Right atrium auricular region (tissue), 2 donors: ENCODE measurements at places on chromosomes 12 and 14. TPM values are rescaled to one million over a fixed set of nuclear protein-coding genes. Genes with fewer than 3 reads are reported as not detected.

DNA sequence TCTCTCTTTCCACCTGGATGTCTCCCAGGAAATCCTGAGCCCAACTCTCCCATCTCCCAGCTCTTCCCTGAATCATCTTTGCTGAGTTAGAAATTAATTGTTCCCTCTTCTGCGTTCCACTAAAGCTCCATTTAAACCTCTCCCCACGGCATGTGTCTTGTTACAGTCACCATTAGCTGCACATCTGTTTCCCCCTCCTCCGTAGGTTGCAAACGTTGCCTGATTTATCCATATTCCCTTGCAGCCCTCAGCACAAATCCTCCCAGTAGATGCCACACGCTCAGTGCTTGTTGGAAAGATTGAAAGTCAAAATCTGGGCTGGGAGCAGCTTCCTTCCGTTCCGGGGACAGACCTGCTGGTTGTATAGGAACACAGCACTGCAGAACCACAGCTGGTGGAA is 90.4 kb downstream of the SLC24A4 start:
- H3K4me3 ChIP-seq: no peak overlapping the region
- no peak for DNase-seq
- H3K36me3 ChIP-seq: no peaks in the 10 kb centered on the region
- no peaks in the 10 kb centered on the region for H3K27me3 ChIP-seq
- H3K4me1 ChIP-seq: peaks cover 8% of the 10 kb centered on the region
- H3K27ac ChIP-seq: no peak overlapping the region

GRCh38 chr12:95443459-95443858 is 30.5 kb upstream of the METAP2 start:
- no peaks in the 10 kb centered on the region for H3K36me3 ChIP-seq
- DNase-seq: no peak
- no peak overlapping the region for H3K4me3 ChIP-seq

GRCh38 chr14:39582028-39582654 is 149.9 kb upstream of the FBXO33 start:
- no peak for DNase-seq
- no peak overlapping the region for H3K4me3 ChIP-seq
- no peaks in the 10 kb centered on the region for H3K36me3 ChIP-seq
- H3K4me1 ChIP-seq: no peaks in the 10 kb centered on the region
- H3K27me3 ChIP-seq: no peaks in the 10 kb centered on the region

- H3K4me1 ChIP-seq: peaks cover 16% of the 10 kb centered on the region
- no peak overlapping the region for H3K4me3 ChIP-seq
- DNase-seq: no peak
- H3K27ac ChIP-seq: no peak overlapping the region
Observed at GRCh38 chr12:50398931-50399330, 1.8 kb upstream of the LARP4 start.

- H3K27me3 ChIP-seq: no peaks in the 10 kb centered on the region
- DNase-seq: peak; percentile 73
- H3K4me3 ChIP-seq: no peak overlapping the region
- no peaks in the 10 kb centered on the region for H3K36me3 ChIP-seq
Observed at GRCh38 chr14:32457213-32457920, 128.3 kb downstream of the AKAP6 start.

DNA sequence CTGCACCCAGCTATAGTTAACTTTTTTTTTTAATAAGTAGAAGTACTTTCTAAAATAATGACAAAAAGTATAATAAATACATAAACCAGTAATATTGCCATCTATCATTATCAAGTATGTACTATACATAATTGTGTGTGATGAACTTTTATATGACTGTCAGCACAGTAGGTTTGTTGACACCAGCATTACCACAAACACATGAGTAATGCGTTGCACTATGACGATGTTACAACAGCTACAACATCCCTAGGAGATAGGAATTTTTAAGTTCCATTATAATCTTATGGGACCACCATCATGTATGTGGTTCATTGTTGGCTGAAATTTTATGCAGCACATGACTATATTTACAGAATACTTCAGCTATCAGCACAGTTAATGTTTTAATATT is 62.9 kb upstream of the VSX2 start:
- DNase-seq: no peak
- no peaks in the 10 kb centered on the region for H3K27me3 ChIP-seq
- no peaks in the 10 kb centered on the region for H3K4me1 ChIP-seq
- H3K27ac ChIP-seq: no peak overlapping the region
- no peaks in the 10 kb centered on the region for H3K36me3 ChIP-seq

DNA sequence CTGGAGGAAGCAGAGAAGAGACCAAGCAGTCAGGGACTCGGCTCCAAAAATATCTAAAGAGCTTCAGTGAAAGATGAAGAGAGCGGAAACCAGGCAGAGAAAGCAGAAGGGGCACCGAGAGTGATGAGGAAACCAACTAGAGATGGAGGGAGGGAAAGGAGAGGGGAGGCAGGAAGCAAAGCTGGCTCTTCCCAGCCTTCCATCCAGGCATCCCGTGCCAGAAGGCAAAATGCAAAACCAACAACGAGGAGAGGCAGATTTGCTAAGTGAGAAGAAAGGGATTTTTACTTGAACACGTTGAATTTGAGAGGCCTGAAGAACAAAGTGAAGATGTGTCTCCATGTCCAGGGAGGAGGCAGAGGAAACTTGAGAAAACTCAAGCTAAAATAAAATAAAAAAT is 90.1 kb downstream of the NUAK1 start:
- DNase-seq: no peak
- H3K4me3 ChIP-seq: no peak overlapping the region
- H3K36me3 ChIP-seq: no peaks in the 10 kb centered on the region
- H3K27ac ChIP-seq: no peak overlapping the region
- no peaks in the 10 kb centered on the region for H3K27me3 ChIP-seq
- H3K4me1 ChIP-seq: peaks cover 3% of the 10 kb centered on the region

DNA sequence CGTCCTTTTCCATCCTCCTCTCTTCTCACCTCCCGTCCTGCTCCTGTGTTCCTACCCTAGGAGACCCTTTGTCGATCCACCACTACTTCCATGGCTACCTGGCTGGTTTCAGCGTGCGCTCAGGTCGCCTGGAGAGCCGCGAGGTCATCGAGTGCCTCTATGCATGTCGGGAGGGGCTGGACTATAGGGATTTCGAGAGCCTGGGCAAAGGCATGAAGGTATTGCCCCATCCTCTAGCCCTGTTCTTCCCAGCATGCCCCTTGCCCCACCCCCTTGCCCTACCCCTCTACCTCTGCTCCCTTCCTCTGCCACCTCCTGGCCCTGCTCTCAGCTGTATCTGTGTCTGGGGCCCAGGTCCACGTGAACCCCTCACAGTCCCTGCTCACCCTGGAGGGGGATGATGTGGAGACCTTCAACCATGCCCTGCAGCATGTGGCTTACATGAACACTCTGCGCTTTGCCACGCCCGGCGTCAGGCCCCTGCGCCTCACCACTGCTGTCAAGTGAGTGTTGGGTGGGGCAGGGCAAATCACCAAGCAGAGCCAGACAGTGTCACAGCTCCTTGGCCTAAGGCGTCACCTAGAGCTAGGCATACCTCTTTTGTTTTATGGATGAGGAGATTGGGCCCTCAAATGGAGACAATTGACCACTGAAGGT is 12.8 kb downstream of the CLSTN3 start:
- no peaks in the 10 kb centered on the region for H3K4me1 ChIP-seq
- no peaks in the 10 kb centered on the region for H3K27me3 ChIP-seq
- H3K36me3 ChIP-seq: no peaks in the 10 kb centered on the region
- no peak overlapping the region for H3K4me3 ChIP-seq
- H3K27ac ChIP-seq: no peak overlapping the region

- no peaks in the 10 kb centered on the region for H3K36me3 ChIP-seq
- H3K27me3 ChIP-seq: no peaks in the 10 kb centered on the region
- DNase-seq: no peak
- peaks cover 9% of the 10 kb centered on the region for H3K4me1 ChIP-seq
- peak overlapping the region; percentile 86 for H3K4me3 ChIP-seq
Observed at GRCh38 chr12:70367258-70368141, 1.4 kb downstream of the KCNMB4 start.

DNA sequence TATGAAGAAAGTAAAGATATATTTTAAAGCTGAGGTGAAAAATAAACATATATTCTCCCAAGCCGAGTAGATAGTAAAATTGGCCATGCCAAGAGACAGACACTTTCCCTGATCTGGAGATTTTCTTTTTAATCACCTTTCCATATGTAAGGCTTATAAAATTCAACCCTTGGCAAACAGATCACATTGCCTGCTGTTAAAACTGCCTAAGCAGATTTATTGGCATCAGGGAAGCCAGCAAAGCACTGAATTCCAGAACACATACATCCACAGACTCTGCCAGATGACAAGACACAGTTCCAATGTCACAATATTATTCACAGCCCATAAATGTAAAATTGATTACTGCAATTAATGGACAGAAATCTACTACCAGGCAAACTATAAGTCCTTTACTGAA is 78.2 kb upstream of the GARIN2 start:
- no peak overlapping the region for H3K4me3 ChIP-seq
- H3K27ac ChIP-seq: no peak overlapping the region
- H3K27me3 ChIP-seq: no peaks in the 10 kb centered on the region
- H3K4me1 ChIP-seq: no peaks in the 10 kb centered on the region

DNA sequence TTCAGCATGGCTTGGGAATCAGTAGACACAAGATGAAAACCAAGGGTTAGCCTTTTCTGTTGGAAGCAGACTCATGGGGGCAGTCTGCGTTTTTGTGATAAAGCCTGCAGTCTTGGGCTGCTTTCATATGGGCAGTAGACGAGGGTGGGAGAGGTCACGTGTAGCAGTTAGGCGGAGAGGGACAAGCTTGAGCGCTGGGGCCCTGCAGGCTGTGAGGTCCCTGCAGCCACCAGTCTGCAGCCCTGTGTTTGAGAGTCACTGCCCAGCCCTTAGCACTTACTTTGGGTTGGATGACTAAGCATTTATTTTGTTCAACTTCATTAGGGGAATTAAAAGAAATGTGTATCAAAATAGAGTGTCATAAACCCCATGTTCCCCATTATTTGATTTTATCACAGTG is 37.2 kb downstream of the EP400 start:
- H3K4me3 ChIP-seq: no peak overlapping the region
- peaks cover 91% of the 10 kb centered on the region for H3K36me3 ChIP-seq
- no peaks in the 10 kb centered on the region for H3K27me3 ChIP-seq

DNA sequence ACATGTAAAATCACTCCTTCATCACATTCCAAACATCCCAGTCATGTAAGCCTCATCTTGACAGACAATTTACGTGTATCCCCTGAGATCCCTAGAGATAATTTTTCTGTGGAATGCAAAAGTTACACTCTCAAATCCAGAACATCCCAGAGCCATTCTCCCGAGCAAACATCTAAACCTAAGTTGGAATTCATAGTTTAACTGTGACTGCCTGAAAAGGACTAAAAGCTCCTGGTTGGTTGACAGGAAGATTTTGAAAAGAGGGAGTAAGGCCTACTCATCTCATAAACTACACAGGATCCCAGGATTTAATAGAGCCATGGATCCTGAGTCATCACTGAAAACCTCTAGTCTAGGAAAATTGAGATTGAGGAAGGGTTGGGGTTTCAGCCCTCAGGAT is 123.6 kb downstream of the SCN8A start:
- H3K27ac ChIP-seq: no peak overlapping the region
- DNase-seq: no peak
- H3K36me3 ChIP-seq: no peaks in the 10 kb centered on the region
- no peaks in the 10 kb centered on the region for H3K27me3 ChIP-seq
- H3K4me1 ChIP-seq: no peaks in the 10 kb centered on the region

GRCh38 chr12:83527810-83528209 is 841.1 kb downstream of the TMTC2 start:
- no peak overlapping the region for H3K27ac ChIP-seq
- no peaks in the 10 kb centered on the region for H3K36me3 ChIP-seq
- H3K27me3 ChIP-seq: no peaks in the 10 kb centered on the region
- H3K4me1 ChIP-seq: no peaks in the 10 kb centered on the region
- no peak overlapping the region for H3K4me3 ChIP-seq

GRCh38 chr12:50929831-50930230 is 22.5 kb upstream of the HIGD1C start:
- peaks cover 23% of the 10 kb centered on the region for H3K36me3 ChIP-seq
- H3K27ac ChIP-seq: no peak overlapping the region
- peaks cover 51% of the 10 kb centered on the region for H3K4me1 ChIP-seq
- no peak overlapping the region for H3K4me3 ChIP-seq
- H3K27me3 ChIP-seq: no peaks in the 10 kb centered on the region
- DNase-seq: no peak

- no peak overlapping the region for H3K4me3 ChIP-seq
- no peaks in the 10 kb centered on the region for H3K36me3 ChIP-seq
- H3K4me1 ChIP-seq: no peaks in the 10 kb centered on the region
- H3K27ac ChIP-seq: no peak overlapping the region
- H3K27me3 ChIP-seq: no peaks in the 10 kb centered on the region
Observed at GRCh38 chr12:52837781-52838608, 3.9 kb upstream of the KRT79 start.

DNA sequence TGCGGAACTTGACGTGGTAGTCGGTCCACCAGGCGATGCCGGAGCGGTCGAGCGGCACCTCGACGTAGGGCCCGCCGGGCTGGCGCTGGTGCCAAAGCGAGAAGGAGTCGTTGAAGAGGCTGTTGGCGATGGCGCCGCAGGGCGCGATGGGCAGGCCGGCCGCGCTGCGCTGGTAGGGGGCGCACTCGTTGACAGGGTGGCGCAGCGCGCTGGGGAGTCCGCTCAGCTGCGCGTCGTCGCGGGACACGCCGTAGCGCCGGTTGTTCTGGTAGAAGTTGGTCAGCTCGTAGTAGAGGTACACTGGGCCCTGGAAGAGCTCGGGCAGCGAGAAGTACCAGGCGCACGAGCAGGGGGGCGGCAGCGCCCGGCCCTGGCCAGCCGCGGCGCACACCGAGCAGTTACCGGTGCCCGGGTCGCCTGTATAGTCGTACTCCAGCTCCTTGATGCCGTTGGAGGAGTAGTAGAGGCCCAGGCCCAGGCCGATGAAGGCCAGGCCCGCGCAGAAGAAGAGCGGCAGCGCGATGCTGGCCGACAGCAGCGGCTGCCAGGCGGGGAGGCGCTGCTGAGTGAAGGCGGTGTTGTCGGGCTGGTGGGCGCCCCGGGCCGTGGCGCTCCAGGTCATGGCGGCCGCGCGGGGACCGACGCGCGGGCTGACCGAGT is 482 bp downstream of the TMEM30B start:
- peak overlapping the region; percentile 78 for H3K27ac ChIP-seq
- H3K4me1 ChIP-seq: no peaks in the 10 kb centered on the region
- DNase-seq: peak; percentile 66
- no peaks in the 10 kb centered on the region for H3K27me3 ChIP-seq

- no peaks in the 10 kb centered on the region for H3K27me3 ChIP-seq
- DNase-seq: no peak
- H3K4me3 ChIP-seq: no peak overlapping the region
- H3K36me3 ChIP-seq: no peaks in the 10 kb centered on the region
- H3K27ac ChIP-seq: no peak overlapping the region
- H3K4me1 ChIP-seq: no peaks in the 10 kb centered on the region
Observed at GRCh38 chr12:3727877-3728632, 24.9 kb downstream of the CRACR2A start.

DNA sequence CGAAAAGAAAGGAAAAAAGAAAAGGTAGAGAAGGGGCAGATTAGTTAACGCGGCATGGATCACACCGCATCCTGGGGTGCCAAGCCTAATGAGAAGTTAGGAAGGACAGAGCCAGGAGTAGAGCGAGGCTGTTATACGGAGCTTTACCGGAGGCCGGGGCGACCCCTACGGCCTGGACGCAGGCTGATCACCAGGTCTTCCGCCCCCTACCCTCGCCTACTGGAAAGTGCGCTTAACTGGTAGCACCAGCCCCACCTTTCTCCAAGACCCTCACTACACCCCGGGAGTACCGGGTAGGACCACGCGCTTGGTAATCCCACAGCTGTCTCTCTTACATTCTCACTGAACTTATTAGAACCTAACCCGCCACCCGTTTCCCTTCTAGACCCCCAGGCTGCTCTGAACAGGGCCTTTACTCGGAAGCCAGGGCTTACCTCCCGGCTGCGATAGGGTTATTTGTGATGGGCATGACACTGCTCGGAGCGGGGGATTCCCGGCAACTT is 33.8 kb downstream of the WBP11 start:
- H3K27ac ChIP-seq: peak overlapping the region; percentile 96
- H3K4me3 ChIP-seq: peak overlapping the region; percentile 87

Gene DMAC2L
- total RNA-seq: 22.8 TPM

Gene SDR9C7
- total RNA-seq: 0.28 TPM

Gene SERPINA12
- total RNA-seq: not detected

Gene DIO3
- total RNA-seq: 0.55 TPM
